ENCODE measurements at places on chromosomes 2 and 18.

DNA sequence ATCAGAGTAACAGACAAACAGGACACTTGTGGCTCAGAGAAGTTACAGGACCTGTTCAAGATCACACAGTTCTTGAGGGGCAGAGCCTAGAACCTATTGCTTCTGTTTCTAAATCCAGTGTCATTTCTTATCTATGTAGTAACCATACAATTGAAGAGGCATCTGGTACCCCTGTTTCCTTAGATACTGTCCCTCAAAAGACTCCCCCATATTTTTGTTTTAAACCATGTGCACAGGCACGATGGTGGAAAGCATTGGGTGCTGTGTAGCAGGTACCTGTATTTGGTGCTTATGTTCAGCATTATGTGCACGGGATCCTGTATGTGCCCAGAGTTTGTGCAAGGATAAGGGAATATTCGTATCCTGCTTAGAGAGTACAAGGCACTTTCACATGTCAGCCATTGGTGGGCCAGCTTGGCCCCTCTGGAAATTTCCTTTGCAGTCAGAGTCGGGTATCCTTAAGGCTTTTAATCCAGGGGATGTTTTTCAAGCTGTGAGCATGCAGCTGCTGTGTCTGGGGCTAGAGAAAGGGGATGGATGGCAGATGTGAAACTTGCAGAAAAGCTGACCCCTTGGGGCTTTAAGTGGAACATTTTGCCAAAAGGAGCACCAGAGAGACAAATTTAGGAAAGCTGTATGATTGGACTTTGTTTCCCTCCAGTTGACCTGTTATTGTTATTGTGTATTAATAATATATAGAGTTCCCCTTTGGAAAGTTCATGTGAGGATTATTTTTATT lies 2.1 kb downstream of the LBH start:
- no peak for DNase-seq

DNA sequence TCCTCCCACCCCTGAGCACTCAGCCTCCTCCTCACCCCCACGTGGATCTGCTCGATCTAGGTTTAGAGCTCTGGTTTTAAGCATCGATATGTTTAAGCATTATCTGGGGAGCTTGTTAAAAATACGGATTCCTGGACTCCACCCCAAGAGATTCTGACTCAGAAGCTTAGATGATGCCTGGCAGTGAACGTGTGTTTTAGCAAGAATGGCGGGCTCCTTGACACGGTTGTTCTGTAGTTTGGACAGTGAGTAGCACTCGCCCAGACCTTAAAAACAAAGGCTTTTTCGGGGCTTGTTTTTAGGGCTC lies 47.3 kb downstream of the LDLRAD4 start:
- DNase-seq = no peak

DNA sequence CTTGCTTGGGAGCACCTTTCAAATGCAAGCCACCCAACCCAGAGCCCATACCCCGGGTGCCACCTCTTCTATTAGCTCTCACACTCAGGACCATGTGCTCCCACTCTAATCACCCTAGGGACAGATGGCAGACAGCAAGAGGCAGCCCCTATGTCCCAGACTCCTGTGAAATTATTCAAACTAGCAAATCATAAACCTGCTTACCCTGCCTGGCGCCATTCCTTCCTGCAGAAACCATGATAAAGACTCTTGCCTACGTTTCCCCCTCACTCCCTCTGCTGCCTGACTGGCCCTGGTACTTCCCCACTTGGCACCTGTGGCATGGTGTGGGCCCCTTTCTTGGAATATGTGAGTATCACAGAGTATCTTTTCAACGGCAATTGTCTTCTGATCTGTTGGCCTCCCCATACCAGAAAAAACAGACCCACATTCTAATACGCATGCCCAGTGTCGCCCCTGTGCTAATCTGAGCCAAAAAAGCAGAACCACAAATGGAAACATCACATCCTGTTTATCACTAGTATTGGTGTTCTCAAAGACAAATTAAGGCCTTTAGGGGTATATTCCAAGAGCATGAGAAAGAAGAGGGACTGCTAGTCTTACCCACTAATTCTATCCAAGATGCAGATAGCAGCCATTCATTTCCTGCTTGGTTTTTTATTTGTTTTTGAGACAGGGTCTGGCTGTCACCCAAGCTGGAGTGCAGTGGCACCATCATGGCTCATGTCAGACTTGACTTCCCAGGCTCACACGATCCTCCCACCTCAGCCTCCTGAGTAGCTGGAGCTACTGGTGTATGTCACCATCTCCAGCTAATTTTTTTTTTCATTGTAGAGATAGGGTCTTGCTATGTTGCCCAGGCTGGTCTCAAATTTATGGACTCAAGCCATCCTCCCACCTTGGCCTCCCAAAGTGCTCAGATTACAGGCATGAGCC lies 44.1 kb upstream of the TTC39C start:
- DNase-seq = no peak

- DNase-seq = no peak
These were observed 404.0 kb upstream of the MYT1L start for GRCh38 chr2:2735041-2735440.

- no peak for DNase-seq
These were observed 40.1 kb downstream of the TMEM17 start for GRCh38 chr2:62465741-62466502.

GRCh38 chr2:155021618-155022017 lies 323.1 kb downstream of the KCNJ3 start:
- no peak for DNase-seq

- DNase-seq = no peak
These were observed 27.2 kb downstream of the FAHD2B start for GRCh38 chr2:97067279-97068004.

DNA sequence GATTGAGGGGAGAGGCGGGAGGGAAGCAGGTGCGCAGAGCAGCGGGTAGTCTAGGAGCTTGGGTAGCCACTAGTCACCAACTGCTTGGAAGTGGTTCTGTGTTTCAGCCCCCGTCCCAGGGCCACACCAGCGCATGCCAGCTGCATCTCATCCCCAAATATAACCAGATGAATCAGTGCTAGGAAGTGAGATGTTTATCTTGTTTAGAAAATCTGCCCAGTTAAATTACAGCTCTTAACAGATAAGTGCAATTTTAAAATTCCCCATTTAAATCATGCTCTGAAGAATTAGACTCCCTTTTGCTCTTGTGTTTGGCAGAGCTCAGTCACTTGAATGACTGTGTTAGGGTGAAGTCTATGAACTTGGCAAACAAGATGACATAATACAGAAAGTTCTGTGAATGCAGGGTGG lies 193.8 kb downstream of the SEPTIN10 start:
- DNase-seq = no peak

DNA sequence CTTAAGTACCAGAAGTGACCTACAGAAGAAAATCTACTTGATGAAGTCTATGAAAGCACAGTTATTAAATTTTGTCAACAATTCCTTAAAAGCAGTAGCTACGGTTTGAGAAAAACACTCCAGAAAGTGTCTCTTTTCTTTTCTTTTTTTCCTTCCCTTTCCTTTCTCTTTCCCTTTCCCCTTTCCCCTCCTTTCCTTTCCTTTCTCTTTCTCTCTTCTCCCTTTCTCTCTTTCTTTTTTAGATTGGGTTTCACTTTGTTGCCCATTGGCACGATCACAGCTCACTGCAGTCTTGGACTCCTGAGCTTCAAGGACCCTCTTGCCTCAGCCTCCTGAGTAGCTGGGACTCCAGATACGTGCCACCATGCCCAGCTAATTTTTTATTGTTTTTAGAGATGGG lies 2.6 kb upstream of the ALMS1 start:
- no peak for DNase-seq
